ENCODE measurements at places on chromosomes 2 and 18.

DNA sequence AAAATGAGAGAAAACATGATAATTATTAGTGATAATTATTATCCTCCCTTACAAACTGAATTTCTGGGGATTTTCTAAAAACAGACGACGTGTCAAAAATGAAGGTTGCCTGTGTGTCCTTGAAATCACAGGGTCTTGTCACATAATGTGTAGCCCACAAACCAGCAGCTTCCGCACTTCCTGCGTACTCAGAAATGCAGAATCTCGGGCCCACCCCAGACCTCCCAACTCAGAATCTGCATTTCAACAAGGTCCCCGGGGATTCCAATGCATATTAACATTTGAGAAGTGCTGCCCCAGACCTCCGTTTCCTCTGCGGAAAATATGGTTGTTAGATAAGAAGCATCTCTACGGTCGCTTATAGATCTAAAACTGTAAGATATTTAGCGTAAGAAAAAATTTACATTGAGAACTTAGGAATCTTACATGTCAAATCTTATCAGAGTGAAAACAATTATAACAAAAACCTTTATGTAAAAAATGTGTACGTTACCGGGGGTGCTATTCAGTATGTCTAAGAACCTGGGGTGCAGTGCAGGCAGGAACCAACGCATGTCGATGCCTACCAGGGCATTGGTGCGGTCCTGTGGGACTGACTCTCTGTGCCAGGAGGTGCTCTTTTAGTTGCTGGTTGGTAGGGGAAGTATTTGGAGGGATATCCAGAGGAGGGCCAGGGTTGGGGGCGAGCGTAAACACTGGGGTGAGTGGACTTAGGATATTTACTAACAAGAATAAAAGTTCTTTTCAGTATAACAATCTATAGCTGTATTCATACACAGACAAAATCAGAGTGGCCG lies 15.2 kb downstream of the CDKL4 start:
- DNase-seq, result peak; percentile 22

GRCh38 chr2:54100772-54101171 lies 14.6 kb upstream of the ACYP2 start:
- DNase-seq, result no peak

GRCh38 chr2:233098618-233099017 lies 38.5 kb downstream of the INPP5D start:
- no peak for DNase-seq

DNA sequence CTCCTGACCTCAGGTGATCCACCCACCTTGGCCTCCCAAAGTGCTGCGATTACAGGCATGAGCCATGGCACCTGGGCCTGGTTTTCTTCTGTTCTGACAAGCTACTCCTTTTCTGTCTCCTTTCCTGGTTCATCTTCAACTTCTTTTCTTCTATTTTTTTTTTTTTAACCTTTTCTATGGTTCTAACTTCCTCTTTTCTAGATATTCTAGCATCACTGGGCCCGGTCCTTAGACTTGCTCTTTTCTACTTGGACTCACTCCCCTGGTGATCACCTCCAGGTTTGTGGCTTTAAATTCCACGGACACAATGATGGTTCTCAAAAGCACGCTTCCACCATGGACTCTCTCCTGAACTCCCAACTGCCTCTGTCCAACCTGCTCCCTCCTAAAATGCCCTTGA lies 2.0 kb downstream of the EIF2AK2 start:
- DNase-seq, result no peak

GRCh38 chr2:170878505-170878904 lies 50.5 kb upstream of the GORASP2 start:
- no peak for DNase-seq

DNA sequence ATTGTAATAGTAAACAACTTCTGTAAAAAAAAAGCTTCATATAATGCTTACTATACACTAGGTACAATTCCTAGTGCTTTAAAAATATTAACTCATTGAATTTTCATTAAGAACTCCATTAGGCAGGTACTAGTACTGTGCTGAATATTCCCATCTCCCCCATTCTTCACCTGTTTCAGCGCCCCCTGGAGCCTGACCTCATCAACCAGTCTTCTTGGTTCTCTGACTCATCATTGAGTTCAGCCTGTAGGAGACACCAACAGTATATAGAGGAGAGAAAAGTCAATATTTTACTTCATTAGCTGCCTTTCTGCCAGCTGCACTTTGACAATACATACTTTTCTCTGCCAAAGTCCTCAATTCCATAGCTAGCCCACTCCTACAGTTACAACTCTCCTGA lies 1009.9 kb upstream of the KLHL29 start:
- no peak for DNase-seq

DNA sequence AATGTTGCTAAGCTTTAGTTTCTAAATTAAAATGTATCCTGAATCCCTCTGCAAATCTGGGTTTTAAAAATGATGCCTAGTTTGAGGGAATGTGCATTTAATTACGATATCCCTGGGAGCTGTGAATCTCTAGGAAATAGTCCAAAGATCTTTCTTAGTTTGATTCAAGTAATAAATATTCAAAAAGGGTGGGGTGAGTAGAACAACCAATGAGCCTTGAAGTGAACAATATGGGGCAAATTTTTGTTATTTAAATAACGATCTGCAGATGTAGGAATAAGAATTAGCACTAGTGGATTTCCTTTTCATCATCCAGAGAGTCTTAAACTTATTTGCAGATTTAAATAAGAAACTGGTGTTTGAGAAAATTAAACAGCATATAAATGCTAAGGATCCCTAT lies 106.3 kb downstream of the ACVR1 start:
- no peak for DNase-seq

GRCh38 chr2:173402405-173402974 lies 47.8 kb downstream of the CDCA7 start:
- DNase-seq, result peak; percentile 94

DNA sequence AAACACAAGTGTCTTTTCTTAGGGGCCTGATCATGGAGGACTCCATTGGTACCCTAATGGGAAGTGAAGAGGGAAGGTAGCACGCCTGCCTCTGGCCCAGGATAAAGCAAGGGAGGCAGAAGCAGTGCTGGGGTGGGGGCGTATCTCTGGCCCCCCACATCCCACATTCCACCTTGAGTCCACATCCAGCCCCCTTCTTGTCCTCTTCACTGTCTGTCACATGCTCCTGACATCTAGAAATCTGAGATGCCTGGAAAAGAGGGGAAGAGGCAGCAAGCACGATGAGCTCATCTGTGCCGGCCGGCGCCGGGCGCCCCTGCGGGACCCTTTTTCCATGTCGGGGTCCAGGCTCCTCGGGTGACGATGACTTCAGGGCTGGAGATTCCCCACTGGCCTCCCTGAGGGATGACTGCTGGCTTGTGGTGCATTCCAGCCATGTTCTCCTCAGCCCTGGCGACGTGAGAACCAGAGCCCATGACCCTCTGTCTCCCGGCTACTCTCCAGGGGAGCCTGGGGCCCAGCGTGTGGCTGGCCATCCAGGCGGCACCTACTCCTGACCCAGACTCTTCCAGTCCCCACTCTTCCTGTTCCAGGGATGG lies 277.5 kb downstream of the DYSF start:
- DNase-seq, result no peak

All from muscle of back (tissue), 13 donors.